ENCODE measurements at places on chromosomes 11 and 22.

- DNase-seq = no peak
Measured at GRCh38 chr11:132972565-132972964, 559.7 kb downstream of the OPCML start.

GRCh38 chr11:85918910-85919794 is 64.0 kb downstream of the CCDC83 start:
- no peak for DNase-seq

GRCh38 chr11:91470656-91471055 is 754.0 kb upstream of the FAT3 start:
- DNase-seq = no peak

DNA sequence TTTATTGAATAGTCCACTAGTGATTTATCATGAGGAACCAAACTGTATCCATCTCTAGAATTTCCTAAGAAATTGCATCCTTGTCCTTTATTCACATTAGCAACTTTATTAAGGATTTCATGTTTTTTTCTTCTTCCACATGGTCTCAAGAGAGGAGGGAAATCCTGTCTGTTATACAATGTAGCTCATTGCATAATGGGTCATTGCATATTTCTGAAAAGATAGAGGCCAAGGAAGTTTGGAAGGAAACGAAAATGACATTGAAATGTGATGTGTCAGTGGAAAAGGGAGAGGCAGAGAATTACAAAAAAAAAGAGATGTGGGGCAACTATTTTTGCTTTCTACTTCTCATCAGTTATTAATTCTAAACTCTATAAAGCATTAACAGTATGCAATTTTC is 353.1 kb downstream of the METTL15 start:
- DNase-seq = peak; percentile 79

DNA sequence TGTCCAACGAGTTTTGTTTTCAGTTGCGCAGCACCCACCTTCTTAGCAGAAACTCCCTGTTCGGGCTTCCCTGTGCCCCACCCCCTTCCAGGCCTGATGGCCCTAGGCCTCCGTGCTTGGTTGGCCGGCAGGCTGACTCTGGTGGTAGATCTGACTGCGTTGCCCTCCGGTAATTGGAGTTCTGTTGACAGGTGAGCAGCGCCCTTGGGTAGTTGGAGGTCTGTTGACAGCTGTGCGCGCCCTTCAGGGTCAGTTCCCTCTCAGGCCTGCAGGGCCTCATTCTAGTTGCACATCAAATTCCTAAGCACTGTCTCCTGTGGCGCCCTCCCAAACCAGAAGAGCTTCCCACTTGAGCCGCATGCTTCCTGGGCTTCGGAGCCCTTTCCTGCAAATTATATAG is 776 bp downstream of the DGCR6 start:
- no peak for DNase-seq

GRCh38 chr11:119664063-119664572 is 64.9 kb downstream of the NECTIN1 start:
- peak; percentile 32 for DNase-seq

GRCh38 chr11:73225851-73226250 is 7.8 kb downstream of the P2RY2 start:
- no peak for DNase-seq

DNA sequence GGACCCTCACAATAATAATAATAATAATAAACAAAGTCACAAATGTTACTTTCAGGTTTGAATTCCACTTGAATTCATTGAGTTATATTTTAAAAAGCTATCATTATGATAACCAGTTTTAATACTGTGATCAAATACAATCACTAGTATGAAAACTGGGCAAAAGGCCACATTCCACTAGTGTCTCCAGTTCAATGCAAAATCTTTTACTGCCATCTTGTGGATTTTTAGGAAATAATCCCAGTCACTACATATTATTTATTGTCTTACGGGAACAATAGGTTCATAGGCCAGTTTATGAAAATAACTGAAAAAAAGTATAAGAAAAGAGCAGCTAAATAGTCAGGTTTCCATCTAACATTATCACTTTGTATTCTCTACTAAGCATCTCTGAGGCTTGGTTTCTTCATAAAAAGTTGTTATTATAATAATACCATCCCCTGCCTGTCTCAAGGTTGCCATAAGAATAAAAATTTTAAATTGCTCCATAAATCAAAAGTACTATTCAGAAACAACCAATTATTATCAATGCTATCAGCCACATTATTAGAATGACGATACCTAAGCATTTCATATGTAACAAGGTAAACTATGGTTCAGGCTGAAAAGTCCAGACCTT is 533.9 kb upstream of the CCDC90B start:
- peak; percentile 74 for DNase-seq

- DNase-seq = no peak
Measured at GRCh38 chr22:19818324-19819207, 36.1 kb downstream of the GNB1L start.

GRCh38 chr11:43922295-43922648 is 20.2 kb upstream of the C11orf96 start:
- DNase-seq = no peak

DNA sequence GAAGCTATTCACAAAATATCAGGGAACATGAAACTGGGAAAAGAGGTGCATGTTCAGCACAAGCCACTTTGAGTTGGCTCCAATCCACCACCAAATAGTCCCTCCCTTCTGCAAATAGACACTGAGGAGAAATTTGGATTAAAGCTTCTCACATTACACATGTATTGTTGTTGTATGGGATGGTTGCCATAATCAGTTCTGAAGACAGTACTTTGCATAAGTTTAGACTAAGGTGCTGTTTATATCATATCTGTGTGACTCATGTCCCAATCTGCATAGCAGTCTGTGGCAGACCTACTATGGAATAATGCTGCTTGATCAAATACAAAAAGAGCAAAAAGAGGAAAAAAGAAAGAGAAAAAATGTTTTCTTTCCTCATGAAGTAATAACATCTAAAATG is 376.7 kb upstream of the DDI1 start:
- peak; percentile 36 for DNase-seq

- DNase-seq = no peak
Measured at GRCh38 chr11:70192666-70193410, 10.3 kb upstream of the FADD start.

GRCh38 chr11:34404280-34404679 is 34.5 kb upstream of the CAT start:
- no peak for DNase-seq

GRCh38 chr11:5363679-5364078 is 12.4 kb downstream of the OR51B6 start:
- peak; percentile 23 for DNase-seq

- no peak for DNase-seq
Measured at GRCh38 chr22:30453731-30454510, 17.9 kb downstream of the SEC14L3 start.

DNA sequence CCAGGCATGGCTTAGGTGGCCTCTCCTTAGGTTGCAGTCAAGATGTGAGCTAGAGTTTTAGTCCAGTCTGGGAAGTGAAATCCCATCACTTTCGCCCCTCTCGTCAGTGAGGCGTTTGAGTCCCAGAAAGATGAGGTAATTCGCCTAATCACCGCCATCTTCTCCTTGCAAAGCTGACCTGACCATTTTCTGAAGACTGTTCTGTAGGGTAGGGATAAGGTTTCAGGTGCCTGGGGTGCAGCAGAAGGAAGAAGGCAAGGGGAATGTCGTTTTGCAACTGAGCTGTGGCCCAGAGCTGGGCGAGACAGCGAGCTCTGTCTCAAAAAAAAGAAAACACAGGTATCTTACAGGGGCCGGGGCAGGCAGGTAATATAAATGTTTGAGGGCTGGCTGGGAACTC is 61.7 kb upstream of the CECR2 start:
- no peak for DNase-seq

DNA sequence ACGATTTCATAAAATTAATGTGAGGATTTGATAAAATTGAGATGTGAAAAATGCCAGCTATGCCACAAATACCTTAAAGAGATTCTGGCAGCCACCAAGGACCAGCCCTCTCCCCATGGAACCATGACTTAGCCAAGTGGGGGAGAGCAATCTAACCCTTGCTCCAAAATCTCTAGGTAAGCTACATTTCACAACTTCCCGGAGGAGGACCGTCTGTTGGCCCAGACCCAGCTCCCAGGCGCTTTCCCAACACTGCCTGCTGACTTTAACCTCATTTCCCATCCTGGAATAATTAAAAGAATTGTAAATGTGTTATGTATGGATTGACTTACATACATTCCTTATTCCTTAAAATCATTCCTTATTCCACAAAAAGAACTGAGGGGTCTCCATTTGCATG is 47.5 kb upstream of the TENM4 start:
- no peak for DNase-seq

GRCh38 chr22:29154364-29155048 is 51.2 kb upstream of the EMID1 start:
- DNase-seq = peak; percentile 61

DNA sequence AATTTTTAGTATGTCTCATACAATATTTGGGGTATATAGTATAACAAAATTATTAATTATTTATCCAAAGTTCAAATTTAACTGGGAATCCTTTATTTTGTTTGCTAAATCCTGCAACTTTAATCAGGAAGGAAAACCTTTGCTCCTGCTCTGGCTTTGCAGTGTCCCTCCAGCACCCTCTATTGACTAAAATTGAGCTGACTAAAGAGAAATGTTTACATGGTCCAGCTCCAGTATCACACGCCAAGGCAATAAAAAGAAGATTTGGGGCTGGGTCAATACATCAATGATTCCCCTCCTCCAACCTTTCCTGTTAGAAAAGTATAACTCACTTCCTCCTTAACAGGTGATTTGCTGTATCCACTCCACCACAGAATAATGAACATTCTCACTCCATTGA is 153.0 kb upstream of the LRRC4C start:
- DNase-seq = no peak

DNA sequence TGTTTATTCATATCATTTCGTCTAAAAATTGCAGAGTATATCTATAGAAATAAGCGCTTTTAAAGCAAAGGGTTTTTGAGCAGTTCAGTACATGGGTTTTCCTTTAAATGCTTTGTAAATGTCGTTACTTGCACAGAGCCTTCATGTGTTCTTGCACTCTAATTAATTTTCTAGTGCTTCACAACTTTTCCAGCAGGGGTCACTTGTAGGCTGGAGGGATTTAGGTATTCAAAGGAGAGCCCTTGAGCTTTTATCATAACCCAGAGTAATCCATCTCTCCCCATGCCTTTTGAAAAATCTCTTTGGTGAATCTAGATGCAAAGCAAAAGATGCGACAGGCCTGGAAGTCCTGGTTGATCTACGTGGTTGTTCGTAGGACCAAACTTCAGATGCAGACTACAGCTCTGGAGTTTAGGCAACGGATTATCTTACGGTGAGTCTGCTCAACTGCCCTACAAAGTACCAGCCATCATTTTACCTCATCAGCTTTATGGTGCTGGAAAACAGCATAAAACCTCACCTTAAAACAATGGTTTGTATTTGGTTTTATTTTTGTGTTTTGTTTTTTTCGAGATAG is 60.4 kb downstream of the SFI1 start:
- peak; percentile 51 for DNase-seq

- no peak for DNase-seq
Measured at GRCh38 chr11:96329855-96330510, 13.0 kb downstream of the MAML2 start.

DNA sequence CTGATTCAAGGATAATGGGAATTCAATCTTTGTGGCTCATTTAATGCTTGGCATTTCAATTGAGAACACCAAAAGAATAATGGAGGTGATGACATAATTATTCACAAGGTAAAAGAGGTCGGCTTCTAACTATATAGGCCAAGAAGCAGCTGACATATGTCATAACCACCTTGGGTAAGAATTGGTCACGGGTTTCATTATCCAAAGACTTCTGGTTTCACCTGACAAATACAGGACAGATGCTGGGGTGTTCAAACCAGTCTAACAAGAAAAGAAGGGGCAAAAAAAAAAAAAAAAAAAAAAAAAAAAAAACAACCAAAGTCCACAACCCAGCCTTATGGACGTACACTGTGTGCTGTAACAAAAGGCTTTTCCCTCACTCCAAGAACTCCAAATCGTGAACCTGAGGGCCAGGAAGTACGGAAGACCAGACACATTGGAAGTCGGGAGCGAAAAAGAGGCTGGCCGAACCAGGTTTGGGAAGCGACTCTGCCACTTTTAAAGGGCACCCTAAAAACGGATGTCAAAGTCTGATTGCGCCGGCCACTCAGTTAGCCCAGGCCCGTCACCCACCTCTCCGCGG is 385 bp downstream of the HARBI1 start:
- DNase-seq = peak; percentile 28

GRCh38 chr22:23696326-23696851 is 5.6 kb downstream of the RGL4 start:
- peak; percentile 82 for DNase-seq

DNA sequence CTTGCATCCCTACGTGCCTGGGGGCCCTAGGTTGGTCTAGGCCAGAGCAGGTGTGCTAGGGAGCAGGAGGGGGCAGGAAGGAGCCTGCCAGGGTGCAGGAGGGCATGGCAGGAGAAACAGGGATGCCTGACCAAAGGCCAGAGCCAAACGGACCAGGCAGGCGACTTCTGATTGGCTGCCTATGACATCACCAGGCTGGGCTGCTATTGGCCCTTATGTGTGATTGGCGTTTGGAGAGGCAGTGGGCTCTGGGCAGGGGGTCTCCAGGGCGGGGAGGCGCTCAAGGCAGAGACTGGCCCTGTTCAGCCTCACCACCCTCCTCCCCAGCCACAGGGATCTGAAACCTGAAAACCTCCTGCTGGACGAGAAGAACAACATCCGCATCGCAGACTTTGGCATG is 44.4 kb downstream of the MOB2 start:
- DNase-seq = peak; percentile 16

GRCh38 chr11:35135222-35135621 is 3.7 kb upstream of the CD44 start:
- no peak for DNase-seq

- DNase-seq = no peak
Measured at GRCh38 chr11:90722552-90723190, 499.8 kb upstream of the CHORDC1 start.

DNA sequence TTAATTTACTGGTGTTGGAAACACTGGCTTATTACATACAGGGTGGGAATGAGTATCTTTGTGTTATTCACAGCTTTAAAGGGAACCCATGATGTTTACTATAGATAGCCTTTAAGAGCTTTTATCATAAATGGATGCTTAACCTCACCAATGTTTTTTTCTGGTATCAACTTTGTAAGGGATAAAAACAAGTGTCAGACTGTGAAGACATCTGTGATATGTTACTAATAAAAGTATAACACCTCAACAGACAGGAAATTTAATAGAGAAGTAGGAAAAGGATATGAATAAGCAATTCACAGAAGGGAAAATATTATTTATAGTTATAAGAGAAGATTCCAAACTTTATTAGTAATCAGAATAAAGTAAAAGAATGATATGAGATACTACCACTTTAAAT is 46.3 kb downstream of the ACAT1 start:
- DNase-seq = no peak

GRCh38 chr11:112400476-112401014 is 139.9 kb upstream of the PLET1 start:
- no peak for DNase-seq

DNA sequence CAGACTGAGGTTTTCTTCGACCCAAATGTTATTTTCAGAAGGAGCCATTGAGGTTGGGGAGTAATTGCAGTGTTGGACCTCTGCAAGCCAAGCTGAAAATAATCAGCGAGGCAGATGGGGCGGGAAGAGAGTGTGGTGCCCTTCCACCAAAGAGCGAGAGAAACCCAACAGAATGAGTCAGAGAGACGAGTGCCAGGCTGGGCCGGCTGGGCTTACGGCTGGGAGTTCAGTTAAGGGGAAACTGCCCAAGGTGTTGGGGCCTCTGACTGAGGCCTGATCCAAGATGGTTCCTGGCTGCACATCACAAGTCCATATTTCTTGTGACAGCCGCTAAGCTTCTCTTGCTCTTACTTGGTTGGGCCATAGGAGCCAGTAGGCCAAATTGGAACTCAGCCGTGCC is 30.4 kb upstream of the CREB3L1 start:
- DNase-seq = peak; percentile 31

All from iris pigment epithelial cell (primary cell).